ENCODE measurements at places on chromosomes 16 and 17. TPM values are rescaled to one million over a fixed set of nuclear protein-coding genes. Genes with fewer than 3 reads are reported as not detected.

PSKH1 gene
- total RNA-seq, result 44.5 TPM

DNA sequence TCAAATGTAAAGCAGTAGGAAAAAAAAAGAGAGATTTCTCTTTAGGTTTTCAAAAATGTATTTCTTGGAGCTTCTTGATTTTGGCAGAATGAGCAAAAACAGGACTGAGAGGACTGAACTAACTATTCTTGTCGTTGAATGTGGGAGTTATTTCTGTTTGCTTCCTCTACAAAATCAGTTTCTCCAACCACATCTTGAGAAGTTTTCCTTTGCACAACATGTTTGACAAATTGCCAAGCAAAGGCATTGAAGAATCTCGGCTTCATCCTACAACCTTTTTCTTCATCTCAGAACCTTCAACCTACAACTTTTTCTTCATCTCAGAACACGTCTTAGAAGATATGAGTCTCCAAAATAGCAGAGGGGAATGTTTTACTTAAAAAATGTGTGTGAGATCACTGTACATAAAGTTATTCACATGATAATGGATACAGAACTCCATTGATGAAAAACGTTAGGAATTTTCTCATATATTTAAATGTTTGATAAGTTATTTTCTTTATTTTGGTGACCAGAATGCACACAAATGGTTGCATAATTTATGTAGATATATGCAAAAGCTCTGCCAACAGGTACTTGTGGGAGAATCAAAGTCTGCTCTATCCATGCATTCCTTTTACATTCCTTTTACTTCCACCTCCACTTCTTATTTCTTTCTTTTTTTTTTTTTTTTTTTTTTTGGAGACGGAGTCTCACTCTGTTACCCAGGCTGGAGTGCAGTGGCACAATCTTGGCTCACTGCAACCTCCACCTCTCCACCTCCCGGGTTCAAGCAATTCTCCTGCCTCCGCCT lies 370.0 kb downstream of the KCNJ2 start:
- no peak for DNase-seq

- DNase-seq, result no peak
These were observed 25.4 kb downstream of the PELP1 start for GRCh38 chr17:4678448-4679026.

- no peak for DNase-seq
These were observed 7.4 kb downstream of the SSTR2 start for GRCh38 chr17:73172252-73172651.

GRCh38 chr17:35627417-35627816 lies 40.3 kb downstream of the AP2B1 start:
- DNase-seq, result no peak

DNA sequence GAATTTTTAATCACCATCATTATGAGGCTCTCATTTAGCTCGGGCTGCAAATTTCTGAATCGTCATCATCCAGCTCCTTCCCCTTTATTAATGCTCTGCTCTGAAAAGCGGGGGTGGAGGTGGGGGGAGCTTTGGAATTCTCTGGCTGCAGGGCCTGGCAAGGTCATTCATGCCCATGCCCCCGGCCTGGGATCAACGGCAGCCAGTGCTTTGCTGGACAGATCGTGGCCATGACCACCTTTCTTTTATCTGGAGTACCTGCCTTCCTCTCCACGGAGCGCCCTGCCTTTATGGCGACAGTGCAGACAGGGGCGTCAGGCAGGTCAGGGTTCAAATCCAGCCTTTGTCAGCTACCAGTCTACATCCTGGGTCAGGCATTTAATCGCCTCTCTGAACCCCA lies 5.1 kb upstream of the CPSF4L start:
- DNase-seq, result no peak

DNA sequence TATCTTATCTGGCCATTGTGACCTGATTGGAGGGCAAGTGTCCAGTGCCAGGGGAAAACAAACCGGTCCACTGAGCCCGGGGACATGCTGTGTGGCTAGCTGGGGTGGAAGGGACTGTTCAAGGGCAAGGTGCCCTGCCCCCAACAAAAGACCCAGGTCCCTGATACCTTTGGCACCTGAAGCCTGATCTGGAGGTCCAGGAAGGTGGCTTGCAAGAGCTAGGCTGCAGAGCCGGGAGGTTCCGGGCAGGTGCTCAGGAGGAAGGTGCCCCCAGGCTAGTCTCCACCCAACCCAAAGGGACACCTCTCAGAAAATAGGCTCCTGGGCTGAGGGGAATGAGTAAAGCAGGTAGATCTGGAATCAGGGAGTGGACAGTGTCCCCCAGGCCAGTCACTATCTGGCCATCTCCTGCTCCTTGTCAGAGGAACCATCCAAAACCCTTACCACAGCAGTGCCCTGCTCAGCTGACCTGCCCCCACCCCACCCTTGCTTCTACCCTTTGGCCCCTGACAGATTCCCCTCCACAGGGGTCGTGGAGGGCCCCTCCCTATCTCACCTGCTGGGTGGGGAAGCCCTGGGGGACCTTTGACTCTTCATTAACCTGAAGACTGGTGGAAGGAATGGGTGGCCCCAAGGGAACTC lies 6.2 kb downstream of the NAT9 start:
- DNase-seq, result no peak

- DNase-seq, result no peak
These were observed 19.8 kb downstream of the PPL start for GRCh38 chr16:4917117-4917516.

Data from mesothelial cell of epicardium (in vitro differentiated cells).